ENCODE measurements at places on chromosomes 7 and 10.

GRCh38 chr7:44711528-44711927 lies 37.1 kb upstream of the ZMIZ2 start:
- DNase-seq = no peak

- DNase-seq = no peak
Observed at GRCh38 chr10:73641328-73642060, at the start of gene MYOZ1. Gene MYOZ1, minus strand, starts transcription at chr10:73641474. Its CDS starts 1,457 bp downstream, at chr10:73640017.

DNA sequence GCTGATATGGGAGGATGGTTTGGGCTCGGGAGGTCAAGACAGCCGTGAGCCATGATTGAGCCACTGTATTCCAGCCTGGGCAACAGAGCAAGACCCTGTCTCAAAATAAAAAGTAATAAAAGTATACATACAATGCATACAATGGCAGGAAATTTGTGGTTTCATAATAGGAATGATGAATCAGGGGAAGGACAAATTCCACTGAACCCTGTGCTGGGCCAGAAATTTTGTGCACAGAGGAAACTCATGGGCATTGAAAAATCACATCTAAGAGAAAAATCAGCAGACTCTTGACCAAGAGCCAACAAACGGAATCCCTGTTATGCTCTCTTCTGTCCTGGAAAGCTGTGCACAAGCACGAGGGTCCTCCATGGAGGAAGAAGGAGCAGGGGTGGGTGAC lies 35.1 kb downstream of the SEM1 start:
- DNase-seq = no peak

- no peak for DNase-seq
Observed at GRCh38 chr10:24351961-24352360, 143.0 kb downstream of the KIAA1217 start.

All from anterior cingulate cortex (tissue), 58 donors.